Stimulated activated CD8-positive, alpha-beta memory T cell treated with anti-CD3 and anti-CD28 coated beads, Interleukin-4, amount 100 ng/mL, for 1 hour (primary cell): ENCODE measurements at places on chromosomes 7 and 10.

DNA sequence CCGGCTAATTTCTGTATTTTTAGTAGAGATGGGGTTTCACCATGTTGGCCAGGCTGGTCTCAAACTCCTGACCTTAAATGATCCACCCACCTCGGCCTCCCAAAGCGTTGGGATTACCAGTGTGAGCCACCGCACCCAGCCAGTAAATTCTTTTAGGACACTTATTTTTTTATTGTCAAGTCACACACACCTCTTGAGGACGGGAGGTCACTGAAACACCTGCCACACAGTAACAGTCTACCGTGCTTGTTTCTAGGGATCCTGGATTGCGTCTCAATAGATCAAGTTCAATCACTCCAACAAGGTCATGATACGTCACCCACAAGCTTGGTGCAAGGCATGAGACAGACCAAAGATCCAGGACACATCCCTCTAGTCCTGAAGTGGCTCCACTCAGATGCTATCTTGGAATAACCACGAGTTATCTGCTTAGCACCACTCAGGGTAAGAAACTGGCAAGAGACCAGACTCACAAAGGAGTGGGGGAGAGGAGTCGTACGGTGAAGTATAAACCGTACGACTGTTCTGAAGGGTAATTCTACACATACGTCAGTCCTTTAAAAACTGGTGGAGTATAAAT, 58.9 kb upstream of the NCAPG2 start:
- DNase-seq: no peak

DNA sequence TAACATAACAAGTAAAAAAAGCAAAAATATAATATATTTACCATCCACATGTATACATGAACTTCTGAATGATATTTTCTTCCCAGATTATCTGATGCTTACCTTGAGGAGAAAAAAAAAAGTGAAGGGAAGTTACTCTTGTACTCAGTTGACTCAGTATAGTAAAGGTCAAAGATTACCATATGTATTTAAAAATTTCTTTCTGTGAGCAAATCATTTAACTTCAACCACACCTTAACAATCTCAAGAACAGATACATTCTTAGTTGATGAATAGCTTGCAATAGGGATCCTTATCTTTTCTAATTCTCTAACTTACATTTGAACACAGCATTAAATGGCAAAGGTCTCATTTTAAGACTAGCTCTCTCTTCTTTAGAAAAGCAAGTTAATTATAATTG, 29.8 kb downstream of the PRR15 start:
- DNase-seq: no peak

DNA sequence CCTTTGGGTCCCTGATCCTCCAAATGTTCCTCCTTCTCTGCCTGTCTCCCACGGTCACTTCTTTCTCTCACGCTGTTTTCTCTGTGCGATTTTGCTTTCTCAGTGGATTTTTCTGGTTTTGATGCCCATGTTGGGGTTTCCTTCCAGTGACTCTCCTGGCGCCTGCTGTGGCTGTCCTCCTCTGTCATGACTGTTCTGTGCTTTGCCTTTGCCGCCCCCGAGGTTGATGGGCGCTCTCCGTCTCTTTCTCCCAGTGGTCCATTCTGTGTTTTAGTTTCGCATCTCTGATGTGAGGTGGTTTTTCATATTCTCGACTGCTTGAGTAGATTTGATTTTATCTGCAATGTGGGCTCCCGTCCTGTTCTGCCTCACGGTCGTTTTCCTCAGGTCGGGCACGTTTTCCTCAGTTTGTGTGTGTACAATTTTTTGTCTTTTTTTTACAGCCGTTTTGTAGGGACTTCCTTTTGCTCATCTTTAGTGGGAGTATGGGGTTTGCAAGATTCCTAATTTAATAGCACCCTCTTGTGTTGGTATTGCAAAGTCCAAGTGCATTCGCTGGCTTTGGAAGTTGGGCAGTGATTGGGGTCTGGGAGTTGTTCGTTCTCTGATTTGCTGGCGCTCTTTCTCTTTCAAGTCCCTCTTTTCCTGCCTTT, 100.0 kb downstream of the INPP5A start:
- no peak for DNase-seq

- no peak for DNase-seq
These were observed 983.7 kb downstream of the GATA3 start for GRCh38 chr10:9038146-9038714.

GRCh38 chr7:80907141-80907601, 11.7 kb downstream of the SEMA3C start:
- DNase-seq: no peak

DNA sequence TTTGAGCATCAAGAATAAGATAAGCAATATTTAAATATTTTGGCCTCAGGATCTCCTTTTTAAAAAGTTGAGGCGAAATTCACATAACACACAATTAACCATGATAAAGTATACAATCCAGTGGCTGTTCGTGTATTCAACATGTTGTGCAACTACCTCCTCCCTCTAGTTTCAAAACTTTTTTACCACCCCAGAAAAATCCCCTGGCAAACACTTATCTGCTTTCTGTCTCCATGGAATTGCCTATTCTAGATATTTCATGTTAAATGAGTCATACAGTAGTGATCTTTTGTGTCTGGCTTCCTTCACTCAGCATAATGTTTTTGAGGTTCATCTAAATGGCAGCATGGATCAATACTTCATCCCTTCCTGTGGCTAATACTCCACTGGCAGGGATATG, 31.8 kb upstream of the IL15RA start:
- no peak for DNase-seq

DNA sequence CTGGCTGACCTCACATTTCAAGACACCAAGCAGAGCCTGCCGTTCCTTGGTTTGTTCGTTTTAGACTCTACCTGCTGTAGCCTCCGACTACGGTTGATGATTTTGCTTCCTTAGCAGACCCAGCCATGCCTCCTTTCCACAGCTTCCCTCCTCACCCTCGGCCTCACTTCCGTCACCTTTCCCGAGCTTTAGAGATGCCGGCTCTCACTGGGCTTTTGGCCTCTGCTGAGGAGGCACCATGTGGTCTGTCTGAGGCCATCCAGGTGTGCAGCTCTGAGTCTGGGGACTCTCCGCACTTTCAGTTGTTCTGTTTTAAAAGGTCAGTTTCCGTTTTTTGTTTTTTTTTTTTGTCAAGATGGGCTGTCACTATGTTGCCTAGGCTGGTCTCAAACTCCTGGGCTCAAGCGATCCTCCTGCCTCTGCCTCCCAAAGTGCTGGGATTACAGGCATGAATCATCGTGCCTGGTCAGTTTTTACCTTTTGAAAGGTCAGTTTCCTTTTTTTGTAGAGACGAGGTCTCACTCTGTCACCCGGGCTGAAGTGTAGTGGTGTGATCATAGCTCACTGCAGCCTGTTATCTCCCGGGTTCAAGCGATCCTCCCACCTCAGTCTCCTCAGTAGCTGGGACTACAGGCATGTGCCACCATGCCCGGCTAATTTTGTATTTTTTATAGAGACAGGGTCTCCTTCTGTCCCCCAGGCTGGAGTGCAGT, 11.7 kb downstream of the ORAI2 start:
- no peak for DNase-seq

GRCh38 chr7:65731562-65732035, 141.3 kb upstream of the VKORC1L1 start:
- DNase-seq: no peak

GRCh38 chr10:95193944-95194343, at the start of gene ACSM6:
Gene ACSM6 (plus strand): TSS chr10:95194238. CDS start chr10:95194486, 248 bp downstream.
- no peak for DNase-seq

GRCh38 chr7:116340943-116341907, 130.9 kb downstream of the TES start:
- DNase-seq: no peak

DNA sequence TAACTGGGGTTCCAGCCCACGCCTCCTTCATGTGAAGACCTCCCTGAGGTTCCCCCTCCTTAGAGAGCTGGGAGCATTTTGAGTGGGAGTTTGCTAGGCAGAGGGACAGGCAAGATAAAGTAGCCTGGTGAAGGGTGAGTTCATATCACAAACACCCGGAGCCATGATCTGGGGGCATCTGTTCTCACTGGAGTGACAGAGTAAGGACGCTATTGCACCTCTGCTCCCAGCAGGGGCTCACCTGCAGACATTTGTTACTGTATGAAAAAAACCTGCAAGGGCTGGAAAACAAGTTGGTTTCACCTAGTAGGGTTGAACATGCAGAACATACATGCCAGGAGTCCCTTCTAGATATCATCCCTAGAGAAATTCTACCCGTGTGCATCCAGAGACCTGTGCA, 88.4 kb downstream of the CARD11 start:
- DNase-seq: no peak

DNA sequence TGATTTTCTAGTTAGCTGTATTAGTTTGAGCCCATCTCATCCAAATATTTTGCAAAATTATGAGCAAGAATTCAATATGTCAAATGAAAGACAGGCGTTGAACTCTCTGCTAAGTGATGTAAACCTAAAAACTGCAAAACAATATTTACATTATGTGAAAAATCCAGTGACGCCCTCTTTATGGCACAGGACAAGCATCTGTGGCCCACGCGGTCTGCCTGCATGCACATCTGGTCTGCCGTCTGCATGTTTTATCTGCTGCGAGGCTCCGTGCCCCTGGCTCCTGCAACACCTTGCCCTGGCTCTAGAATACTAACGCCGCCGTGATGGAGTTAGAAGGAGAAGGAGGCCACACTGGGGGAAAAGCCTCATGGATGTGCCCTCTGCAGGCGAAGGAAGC, 142.0 kb downstream of the SVIL start:
- no peak for DNase-seq

GRCh38 chr7:142862351-142862750, 7.5 kb downstream of the EPHB6 start:
- no peak for DNase-seq

DNA sequence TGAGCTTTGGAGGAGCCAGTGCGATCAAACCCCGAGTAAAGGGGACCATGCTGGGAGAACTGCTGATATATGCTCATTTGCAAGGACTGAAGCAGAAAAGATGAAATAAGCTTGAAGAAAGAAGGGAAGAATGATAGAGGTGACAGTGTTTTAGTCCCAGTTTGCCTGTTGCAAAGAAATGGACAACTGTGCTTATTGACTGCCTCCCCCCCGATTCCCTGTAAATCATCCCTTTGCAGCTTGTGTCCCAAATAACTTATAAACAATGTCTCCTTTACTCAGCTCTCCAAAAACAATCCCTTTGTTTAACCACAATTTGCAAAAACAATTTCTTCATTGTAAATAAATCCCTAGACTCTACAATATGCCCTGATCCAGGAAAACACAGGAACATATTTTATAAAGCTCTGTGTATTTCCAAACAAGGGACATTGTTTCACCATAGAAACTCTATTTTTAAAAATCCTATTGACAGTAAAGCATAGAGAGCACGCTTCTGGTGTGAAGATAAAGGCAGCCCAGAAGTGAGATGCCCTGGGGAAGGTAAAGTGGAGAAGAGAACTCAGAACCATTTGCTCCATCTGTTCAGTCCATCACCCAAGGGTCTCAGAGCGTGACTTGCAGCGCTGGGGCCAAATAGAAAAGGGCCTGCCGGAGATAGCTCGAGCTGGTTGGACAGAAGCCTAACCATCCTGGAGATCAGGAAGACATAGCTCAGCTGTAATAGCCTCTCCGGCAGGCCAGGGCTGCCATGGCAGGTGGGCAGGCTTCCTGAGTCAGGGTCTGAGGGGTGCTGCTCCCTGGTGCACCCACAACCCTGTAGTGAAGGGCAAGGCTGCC, 280.5 kb downstream of the WDR11 start:
- no peak for DNase-seq

DNA sequence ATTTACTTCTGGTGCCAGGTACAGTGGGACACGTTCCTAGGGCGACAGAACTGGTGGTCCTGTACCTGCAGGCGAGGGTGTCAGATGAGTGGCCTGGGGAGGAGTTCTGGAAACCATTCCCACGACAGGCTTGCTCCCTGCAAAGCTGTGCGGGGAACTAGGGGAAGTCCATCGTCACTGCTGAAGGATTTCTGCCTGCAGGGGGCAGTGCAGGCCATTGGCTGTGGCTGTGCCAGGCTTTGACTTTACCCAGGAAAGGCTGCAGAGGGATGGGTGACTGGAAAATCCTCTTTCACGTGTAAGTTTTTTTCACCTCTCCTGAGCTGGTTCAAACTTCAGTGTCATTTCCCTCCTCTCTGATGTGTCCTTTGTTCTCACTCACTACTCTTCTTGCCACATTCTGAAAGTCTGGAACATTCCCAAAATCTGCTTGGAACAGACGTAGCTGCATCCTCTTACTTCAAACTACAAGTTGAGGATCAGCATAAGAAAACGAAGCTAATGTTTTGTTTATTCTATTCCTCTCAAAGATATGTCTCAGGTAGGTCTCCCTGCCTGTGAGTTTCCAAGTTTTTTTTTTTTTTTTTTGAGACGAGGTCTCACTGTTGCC, 126.5 kb downstream of the SH2D4B start:
- DNase-seq: no peak

GRCh38 chr10:112816033-112816430, 134.0 kb upstream of the TCF7L2 start:
- DNase-seq: no peak
